ENCODE measurements at places on chromosomes 6 and 20.

DNA sequence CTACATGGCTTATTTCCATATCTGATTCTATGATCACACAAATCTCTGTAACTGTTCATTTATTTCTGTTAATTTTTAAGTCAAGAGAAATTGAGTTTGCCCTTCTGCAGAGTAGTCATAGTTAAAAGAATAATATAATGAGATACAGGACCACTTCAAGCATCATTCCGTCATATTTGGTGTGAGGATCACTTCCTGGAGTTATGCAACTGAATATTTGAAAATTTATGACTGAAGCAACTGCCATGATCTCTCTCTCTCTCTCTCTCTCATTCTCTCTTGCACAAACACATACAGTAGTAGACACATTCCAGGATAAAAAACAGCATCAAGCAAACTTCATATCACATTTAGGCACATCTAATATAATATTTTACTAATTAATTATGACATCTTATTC is 116.4 kb downstream of the COL9A1 start:
- no peak for DNase-seq

- DNase-seq = no peak
Measured at GRCh38 chr6:135419162-135419561, 78.4 kb downstream of the AHI1 start.

DNA sequence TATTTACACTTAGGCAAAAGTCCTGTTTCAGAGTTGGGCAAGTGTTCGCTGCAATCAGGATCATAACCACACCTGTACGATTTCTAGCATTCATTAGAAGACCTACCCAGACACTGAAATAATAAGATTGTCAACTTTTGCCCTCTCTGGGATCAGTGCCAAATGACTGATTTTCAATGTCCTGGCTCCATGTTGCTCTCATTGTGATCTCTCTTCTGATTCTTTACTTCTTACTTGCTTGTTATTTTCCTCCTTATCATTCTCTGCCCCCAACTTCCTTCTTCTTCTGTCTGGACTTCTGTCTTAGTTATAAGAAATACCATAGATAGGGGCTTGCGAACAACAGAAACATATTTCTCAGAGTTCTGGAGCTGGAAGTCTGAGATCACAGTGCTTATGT is 94.4 kb upstream of the BMP2 start:
- no peak for DNase-seq

DNA sequence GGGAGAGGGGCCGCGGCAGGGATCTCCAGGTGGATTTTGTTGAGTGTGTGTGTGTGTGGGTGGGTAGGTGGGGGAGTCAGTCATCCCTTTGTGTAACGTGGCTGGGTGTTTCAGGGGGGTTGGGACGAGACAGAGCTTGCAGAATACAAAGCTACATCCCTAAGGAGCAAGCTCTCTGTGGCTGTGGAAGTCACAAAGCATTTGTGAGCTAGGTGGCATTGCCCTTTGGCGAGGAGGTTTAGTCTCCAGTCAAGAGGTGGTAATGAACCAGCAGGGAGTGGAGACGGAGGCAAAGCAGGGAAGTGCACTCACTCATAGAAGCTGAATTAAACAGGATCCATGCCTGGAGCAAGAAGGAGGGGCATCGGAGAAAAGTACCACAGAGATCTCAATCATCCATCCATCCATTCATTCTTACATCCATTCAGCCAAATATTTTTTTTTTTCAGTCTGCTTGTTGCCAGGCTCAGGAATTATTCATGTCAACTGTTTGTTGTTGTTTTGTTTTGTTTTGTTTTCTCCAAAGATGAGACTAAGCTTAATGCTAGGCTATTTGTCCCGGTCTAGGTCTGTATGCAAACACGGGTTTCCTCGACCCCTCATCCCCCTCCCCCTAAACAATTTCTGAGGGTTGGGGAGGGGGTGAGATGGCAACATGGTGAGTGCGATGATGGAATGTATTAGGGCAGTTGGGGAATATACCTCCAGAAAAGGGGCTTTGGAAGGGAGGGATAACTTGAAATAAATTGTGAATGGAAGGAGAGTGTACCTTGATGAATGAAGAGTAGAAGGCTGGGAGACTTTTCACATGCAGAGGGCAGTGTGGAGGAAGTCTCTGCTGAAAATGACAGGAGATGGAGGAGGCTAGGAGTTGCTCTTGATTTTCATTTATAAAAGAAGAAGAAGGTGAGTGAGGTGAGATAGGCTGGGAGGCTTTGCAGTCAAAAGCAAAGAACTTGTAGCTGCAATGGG is 1.0 kb downstream of the HCRTR2 start:
- DNase-seq = no peak

DNA sequence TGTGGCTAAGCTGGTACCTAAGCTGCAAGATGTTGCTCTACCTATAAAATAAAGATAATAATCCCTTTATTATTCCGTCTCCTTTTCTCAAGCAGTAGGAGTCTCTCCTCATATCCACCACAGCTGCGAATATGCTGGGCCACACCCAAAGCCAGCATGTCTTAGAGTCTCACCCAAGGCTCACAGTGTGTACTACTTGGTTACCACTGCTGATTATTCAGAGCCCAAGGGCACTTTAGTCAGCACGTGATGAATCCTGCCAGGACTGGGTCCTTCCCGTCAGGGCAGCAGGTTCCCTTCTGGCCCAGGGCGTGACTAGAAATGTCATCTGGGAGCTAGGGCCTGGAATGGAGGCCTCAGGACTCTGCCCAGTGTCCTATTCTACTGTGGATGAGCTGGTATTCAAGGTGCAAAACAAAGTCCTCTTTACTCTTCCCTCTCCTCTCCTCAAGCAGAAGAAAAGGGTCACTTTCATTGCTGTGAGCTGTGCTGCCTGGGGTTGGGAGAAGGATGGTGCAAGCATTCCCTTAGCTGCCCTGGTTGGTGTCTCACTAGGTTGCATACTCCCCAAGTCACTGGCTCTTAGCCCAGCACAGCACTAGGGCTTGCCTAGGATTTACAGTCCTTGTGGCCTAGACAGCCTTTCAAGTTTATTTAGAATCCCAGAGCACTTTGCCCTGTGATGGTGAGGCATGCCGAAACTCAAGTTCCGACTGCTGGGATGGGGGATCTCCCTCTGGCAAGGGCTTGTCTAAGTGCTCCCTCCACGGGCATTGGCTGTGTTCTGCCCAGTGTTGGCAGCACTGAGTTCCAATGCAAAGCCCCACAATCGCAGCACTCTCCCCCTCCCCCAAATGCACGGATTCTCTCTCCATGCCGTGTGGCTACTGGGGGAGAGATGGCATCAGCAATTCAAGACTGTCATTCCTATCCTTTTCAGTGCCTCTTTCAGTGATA is 320.2 kb downstream of the BTBD9 start:
- no peak for DNase-seq

GRCh38 chr6:38802497-38802896 is 87.4 kb downstream of the DNAH8 start:
- DNase-seq = no peak

GRCh38 chr6:88982720-88983119 is 19.3 kb upstream of the RNGTT start:
- no peak for DNase-seq

DNA sequence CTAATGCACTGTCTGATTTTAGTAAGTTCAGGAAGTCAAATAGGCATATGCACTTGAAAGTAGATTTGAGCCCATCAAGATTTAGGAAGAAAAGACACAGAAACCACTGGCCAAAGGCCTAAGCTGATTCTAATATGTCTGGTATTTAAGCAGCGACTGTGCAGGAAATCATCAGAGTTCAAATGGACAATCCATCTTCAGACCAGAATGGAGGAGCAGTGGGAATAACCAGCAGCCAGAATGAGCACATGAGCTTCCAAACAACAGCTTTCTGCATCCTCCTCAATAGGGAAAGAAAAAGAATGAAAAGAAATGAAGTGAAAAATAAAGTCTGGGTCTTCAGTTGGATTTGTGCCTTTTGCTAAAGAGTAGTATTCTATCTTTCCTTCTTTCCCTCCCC is 50.6 kb downstream of the SOD2 start:
- no peak for DNase-seq

DNA sequence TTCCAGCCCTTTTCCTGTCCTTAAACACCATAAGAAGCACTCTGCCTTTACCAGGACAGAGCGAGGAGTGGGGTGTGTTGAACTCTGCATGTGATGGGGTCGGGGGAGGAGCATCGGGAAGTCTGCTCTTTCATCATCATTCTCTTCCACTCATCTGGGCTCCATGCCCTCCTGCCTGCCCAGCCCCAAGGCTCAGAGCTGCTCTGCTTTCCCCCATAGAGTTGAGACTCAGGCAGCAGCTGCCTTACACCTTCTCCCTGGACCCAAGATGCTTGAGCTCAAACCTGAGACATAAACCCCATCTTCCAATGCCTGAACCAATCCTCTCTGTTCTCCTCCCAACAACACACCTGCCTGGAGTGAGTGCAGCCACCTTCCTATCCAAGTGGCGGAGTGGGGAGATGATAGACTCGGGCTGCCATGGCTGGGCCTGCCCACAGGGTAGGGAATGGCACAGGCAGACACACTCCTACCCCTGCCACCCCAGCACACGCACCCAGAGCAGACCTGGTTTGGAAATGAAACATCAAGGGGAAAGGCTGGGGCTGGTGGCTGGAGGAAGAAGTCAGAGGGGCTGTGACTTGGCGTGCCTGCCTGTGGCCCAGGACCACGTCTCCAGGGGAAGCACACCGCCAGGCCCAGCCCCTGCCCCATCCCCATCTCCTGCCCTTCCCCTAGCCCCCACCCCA is 28.4 kb downstream of the TFEB start:
- peak; percentile 53 for DNase-seq

DNA sequence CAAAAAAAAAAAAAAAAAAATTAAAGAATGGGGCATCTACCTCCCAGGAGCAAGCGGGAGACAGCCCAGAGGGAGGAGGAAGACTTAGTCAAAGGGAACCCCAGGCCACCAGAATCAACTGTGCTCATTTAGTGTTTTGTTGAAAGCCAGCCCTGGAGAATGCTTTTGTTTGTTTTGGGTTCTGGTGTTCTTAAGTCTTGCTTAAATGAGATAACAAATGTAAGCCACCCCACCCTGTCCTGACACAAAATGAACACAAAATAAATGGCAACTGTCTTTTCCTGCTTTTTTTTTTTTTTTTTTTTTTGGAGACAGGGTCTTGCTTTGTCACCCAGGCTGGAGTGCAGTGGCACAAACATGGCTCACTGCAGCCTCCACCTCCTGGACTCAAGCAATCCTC is 165.0 kb upstream of the JARID2 start:
- DNase-seq = no peak

DNA sequence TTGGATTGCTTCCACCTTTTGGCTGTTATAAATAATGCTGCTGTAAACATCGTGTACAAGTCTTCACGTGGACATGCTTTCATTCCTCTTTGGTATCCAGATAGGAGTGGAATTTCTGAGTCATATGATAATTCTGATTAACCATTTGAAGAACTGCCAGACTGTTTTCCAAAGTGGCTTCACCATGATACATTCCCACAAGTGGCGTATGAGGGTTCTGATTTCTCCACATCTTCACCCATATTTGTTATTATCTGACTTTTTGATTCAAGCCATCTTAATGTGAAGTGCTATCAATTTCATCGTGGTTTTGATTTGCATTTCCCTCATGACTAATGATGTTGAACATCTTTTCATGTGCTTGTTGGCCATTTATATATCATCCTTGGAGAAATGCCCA is 2.9 kb upstream of the SNRPB start:
- no peak for DNase-seq

DNA sequence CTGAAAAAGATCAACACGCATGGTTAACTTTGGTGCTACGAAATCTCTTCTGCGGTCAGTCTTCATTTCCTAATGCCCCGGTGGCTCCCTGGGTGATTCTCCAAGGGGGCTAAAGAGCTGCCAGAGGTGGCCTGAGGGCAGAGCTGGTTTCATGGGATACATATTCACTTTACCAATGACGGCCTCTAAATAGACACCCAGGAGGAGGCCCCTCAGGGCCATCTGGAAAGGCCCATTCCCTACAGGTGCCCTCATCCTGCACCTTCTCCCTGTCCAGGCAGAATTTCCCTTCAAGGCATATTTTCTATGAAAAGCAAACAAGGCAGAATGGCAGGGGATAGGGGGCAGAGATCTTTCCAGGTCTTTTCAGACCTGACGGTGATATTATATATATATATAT is 12.5 kb downstream of the BNIP5 start:
- no peak for DNase-seq

- peak; percentile 7 for DNase-seq
Measured at GRCh38 chr20:54573838-54574237, 98.4 kb downstream of the DOK5 start.

DNA sequence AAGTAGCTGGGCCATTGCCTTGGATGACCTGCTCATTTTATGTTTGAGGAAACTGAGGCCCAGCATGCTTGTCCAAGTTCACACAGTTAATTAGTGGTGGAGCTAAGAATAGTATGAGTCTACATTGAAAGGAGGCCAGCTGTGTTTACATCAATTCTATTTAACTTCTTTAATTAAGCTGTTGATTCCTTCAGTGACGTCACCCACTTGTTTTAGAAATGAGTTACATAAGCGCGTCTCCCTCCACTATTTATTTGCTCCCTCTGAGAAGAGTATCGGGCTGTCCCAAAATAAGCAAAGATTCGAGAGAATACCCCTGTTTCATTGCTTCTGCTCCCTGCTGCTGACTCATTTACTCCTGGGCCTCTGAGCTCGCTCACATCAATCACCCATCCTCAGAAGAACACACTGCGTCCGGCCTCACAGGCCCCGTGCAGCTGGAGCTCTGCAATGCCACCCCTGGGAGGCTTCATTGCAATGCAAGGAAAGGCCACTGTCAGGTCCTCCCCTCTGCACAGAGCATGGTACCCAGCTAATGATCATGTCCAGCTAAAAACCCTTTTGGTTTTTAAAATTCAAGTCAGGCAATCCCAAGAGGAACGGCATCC is 74.8 kb upstream of the BMP2 start:
- no peak for DNase-seq

- DNase-seq = no peak
Measured at GRCh38 chr20:36474563-36474962, 66.8 kb upstream of the MYL9 start.

DNA sequence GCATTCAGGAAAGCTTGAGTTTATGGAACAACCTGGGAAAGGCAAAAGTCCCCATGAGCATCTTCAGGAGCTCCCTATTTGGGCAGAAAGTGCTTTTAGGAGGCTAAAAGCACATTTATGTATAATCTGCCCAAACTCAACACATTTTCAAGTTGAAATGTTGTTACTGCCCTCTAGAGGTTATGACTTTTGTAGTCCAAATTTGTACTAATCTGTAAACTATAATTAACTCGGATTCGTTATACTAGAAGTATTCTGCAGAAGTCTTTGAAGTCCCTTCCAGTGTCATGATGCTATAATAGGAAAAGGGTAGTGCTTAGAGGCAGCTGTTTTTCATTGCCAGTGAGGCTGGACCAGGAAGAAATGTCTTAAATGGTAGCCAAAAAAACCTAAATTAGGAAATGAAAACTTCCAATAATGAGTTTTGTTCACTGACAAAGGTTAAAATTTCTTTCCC is 44.8 kb upstream of the EMILIN3 start:
- no peak for DNase-seq

GRCh38 chr6:48917233-48917632 is 545.8 kb downstream of the MMUT start:
- DNase-seq = no peak
